Activated CD4-positive, alpha-beta T cell treated with anti-CD3 and anti-CD28 coated beads, Interleukin-2, Interleukin-6, amounts not matched to agents 100 ng/mL and 50 ng/mL, durations not matched to agents 16 hours and 8 hours (primary cell): ENCODE measurements at places on chromosomes 1 and 21.

GRCh38 chr1:244952940-244953339 is 88.6 kb upstream of the HNRNPU start:
- no peak for DNase-seq

DNA sequence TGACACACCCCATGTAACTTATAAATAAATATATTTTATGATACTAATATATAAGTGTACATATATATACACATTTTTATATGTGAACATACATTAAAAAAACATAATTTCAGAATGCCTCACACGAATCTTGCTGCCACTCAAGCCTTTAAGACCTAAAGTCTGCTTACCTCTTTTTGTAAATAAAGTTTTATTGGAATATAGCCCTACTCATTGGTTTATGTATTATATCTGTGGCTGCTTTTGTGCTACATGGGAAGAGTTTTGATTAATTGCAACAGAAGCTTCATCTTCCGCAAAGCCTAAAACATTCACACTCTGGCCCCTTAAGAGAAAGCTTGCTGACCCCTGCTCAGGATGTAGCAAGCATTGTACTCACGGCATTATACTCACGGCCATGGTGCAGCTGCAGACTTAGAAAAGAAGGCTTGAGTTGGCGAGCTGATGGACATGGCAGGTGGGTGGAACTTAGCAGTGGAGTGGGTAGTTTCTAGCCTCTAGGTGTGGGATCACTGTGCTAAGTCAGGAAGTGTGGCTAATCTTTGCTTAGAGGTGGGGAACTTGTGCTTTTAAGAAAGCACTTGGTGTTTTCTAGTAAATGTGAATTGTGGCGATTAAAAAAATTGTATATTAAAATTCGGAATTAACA is 80.8 kb downstream of the DYRK1A start:
- no peak for DNase-seq

DNA sequence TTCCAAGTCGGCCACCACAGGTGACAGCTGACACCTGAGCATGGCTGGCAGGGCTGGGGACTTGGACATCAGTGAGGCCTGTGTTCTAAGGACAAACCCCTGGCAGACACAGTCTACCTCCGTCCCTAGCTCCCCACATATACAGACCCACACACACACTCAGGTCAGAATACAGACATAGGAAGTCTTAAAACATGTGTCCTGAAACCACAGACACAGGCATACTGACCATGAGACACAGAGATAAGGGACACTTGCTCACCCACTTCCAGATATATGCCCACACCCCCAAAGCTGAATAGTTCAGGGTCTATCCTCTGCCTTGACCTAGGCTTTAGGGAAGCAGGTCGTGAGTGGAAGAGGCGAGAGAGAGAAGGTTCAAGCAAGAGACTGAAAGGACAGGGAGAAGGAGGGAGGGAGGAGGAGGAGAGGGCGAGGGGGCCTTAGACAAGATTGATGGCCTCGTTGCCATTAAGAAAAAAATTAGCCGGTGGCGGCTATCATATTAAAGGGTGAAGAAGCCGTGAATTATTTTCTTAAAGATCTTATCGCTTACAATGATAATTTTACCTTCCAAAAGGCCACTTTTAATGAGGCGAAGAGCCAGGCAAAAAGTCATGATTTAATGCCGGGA is 49.9 kb downstream of the TMEM53 start:
- DNase-seq: no peak

DNA sequence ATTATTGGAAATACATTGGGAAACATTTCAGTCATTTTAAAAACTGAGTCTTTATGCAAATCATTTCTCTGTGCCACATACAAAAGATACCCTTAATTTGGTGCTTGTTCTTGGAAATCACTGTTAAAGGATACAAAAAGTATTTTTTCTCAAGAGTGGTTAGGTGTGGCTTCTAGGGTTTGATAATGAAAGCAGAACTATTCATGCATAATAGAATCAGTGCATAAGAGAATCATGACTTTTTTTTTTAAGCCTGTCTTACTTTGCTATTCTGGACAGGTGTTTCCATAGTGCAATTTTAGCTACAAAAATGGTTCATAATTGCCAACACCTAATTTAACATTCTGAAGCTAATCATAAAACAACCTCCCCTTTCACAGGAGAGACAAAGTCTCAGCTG is 233.0 kb upstream of the NRIP1 start:
- no peak for DNase-seq

DNA sequence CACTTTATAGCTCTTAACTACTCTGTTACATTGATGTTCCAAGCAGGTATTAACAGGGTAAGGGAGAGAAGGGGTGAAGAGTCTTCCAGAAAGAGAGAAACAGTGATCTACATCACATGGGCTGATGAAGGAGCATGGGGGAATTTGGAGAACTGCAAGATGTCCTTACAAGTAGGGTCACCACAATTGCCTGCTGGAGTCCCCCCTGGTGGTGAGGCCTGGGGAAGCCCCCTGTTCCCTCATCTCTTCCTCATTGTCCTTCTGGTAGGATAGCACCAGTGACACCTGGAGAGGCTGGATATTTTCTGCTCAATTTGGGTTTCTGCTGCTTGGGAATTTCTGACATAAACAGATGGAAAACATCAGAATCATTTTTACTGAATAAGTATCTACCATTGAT is 126.6 kb downstream of the RUNX1 start:
- DNase-seq: no peak

GRCh38 chr1:70866542-70867264 is 180.9 kb downstream of the PTGER3 start:
- no peak for DNase-seq

GRCh38 chr1:109997867-109998229 is 13.3 kb downstream of the AHCYL1 start:
- no peak for DNase-seq

GRCh38 chr1:215730600-215730999 is 163.5 kb downstream of the KCTD3 start:
- DNase-seq: no peak

GRCh38 chr1:65756616-65757015 is 36.1 kb upstream of the PDE4B start:
- no peak for DNase-seq

DNA sequence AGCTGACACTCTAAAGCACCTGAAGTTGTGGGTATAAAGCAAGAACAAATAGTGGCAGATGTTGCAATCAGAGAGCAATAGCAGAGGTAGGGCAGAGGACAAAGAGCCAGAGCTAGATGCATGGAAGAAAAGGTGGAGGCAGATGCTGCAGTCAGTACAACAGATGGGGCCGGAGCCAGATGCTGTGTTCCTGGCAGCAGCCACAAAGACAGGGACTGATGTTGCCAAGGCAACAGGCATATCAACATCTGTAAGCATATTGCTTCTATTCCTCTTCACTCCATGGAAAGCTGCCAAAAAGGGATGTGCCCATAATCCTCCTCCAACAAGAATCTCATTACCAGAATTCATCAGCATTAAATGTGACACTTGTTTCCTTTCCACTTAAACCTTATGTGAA is 108.0 kb downstream of the TNNI3K start:
- DNase-seq: no peak

- DNase-seq: no peak
These were observed 1051.7 kb downstream of the TTLL7 start for GRCh38 chr1:82947278-82947677.

GRCh38 chr21:17472182-17472581 is 40.7 kb upstream of the CXADR start:
- DNase-seq: no peak
